ENCODE measurements at places on chromosomes 2 and 18.

- DNase-seq, result peak; percentile 49
These were observed 18.9 kb downstream of the AAK1 start for GRCh38 chr2:69624611-69625010.

DNA sequence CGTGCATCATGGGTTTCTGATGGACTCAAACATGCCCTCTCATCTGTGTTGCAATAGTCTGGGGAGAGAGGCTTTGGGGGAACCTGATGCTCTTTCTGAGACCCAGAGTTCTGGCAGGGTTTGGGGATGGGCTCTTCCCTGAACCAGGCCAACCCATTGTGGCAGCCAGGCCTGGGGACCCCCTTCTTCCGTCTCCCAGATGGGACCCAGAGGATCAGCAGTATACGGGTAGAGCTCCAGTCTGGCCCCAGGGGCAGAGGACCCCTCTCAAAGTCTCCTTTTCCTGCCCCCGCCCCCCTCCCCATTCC is 333.7 kb downstream of the DYSF start:
- DNase-seq, result no peak

- no peak for DNase-seq
These were observed 12.4 kb upstream of the RPL37A start for GRCh38 chr2:216486271-216486670.

GRCh38 chr2:170298115-170298514 is 120.2 kb downstream of the MYO3B start:
- DNase-seq, result no peak

- no peak for DNase-seq
These were observed 3.4 kb upstream of the SP3 start for GRCh38 chr2:173968551-173968950.

DNA sequence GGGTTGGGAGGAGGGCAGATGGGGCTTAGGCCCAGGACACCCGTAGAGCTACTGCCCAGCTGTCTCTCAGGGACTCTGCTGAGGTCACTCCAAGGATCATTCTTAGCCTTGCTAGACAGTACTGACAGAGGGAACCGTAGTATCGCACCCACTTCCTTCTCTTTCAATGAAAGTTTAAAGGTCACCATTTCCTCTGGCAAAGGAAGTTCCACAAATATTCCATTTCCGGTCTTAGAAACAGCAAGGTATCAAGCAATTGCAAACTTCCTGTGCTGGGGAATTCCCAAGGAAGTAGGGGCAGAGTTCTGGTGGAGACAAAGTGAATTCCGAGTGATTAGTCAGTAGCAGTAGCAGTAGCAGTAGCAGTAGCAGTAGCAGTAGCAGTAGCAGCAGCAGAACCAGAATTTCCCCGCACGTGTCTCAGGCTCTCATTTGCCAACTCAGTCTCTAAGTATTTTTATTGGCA is 24.7 kb downstream of the IL1B start:
- peak; percentile 19 for DNase-seq

- no peak for DNase-seq
These were observed 90.7 kb downstream of the ZBTB7C start for GRCh38 chr18:48318436-48318835.

DNA sequence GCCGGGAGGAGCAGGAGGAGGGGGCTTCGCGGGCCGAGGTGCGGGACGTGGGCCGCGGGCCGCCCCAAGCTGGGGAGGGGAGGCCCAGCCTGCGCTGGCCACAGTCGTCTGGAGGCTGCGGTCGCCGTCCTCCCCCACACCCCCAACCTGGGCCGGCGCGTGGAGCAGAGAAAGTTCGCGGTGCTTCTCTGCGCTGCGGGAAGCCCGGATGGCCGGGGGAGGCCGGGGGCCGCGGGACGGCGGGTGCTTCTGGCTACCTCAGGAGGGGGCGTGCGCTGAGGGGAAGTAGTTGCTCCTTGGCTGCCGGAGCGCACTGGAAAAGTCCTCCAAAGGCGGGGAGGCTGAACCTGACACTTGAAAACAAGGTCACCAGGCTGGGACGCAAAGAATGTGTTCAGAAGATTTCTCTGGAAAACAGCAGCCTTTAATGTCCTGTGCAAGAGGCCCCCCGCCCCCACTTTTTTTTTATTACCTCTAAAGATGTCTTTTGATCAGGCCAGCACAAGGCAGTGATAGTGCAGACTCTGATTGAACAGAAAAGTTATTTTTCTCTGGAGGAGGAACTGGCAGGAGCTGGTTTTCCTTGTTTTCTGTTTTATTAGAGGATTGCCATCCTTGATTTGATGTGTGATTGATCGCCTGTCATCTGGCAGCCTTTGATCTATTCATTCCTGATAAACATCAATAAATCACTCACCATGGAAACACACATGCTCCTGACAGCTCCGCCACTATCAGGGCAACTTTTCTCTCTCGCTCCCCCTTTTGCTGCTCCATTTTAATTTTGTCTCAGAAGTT is 1.6 kb downstream of the TSHZ1 start:
- no peak for DNase-seq

GRCh38 chr2:233013027-233013461 is at the start of gene NGEF:
TSS of gene NGEF (minus strand) at chr2:233013256. CDS start at chr2:232974890, 38,366 bp downstream.
- no peak for DNase-seq

DNA sequence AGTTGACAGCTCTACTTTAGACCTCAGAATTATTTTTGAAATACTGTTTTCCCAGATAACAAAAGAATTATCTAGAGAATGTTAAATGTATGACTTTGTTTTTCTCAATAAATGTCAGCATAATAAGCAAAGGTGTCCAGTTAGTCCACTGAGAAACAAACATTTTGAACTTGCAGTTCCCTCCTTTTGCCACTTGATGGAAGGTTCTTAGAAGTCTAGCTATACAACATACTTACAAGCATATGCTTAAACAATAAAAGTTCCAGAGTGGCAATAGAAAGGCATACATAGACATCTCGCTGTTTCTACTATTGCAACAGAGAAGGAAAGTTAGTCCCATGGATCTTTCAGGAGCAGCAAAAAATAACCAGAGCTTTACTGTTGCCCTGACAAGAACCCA is 11.8 kb downstream of the NDUFA10 start:
- no peak for DNase-seq

DNA sequence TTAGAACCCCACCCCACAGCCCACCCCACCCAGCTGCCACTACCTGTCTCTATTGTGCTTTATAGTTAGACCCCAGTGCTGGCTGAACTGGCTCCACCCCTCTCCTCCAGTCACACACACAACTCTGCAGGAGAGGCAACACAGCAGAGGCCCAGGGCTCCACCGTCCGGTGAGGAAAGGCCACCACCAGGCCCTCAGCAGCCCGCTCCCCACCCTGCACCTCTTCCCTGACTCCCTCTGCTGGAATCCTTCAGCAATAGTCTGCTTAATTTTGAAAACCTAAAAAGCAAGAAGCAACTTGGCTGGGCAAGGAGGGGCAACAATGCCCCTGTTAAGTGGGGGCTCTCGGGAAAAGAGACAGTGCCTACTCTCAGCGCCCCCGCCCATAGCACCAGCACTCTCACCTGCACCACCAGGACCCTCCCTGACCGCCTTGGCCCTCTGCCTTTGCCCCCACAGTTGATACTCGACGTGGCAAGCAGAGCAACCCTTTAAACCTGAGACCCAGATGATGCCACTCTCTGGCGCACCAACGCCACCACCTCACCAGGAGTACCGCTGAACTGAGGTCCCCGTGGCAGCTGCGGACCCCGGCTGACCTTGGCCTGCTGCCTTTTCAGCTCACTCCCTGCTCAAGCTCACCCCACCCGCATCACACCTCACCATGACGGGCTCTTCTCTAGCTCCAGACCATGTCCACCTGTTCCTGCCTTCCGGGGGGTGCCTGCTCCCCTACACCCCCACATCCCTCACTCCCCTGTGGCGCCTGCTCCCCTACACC is 45.7 kb downstream of the NDUFA10 start:
- DNase-seq, result peak; percentile 86

DNA sequence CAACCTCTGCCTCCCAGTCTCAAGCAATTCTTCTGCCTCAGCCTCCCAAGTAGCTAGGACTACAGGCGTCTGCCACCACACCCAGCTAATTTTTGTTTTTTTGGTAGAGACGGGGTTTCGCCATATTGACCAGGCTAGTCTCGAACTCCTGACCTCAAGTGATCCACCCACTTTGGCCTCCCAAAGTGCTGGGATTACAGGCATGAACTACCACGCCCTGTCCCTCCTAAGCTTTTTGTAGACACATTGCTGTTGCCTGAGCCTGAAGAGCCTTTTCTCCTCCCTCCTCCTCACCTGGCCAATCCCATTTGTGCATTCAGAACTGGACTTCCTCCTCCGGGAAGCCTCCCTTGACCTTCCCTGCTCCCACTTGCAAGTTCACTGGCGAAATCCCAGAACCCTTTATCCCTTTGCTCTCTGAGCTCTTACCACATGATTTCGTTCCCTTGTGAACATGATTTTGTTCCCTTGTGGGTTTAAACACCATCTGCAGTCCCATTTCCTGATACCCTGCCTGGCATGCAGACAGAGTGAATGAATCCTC is 2.6 kb downstream of the C2orf72 start:
- DNase-seq, result no peak

DNA sequence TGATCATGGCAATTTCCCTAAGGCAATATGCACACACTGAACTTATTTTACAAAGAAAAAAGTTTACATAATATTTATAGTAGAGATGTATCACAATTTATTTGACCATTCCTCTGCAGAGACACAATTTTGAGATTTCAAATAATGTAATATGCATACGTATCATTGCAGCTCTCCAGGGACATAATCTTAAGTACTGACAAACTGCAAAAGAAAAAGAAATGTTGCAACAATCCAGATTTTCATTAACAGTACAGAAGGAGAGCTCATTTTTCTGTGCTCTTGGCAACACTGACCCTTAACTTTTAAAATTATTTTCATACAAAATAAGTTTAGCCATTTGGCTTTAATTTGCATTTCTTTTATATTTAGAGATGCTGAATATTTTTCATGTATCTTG is 710.2 kb upstream of the SLC39A10 start:
- DNase-seq, result no peak

DNA sequence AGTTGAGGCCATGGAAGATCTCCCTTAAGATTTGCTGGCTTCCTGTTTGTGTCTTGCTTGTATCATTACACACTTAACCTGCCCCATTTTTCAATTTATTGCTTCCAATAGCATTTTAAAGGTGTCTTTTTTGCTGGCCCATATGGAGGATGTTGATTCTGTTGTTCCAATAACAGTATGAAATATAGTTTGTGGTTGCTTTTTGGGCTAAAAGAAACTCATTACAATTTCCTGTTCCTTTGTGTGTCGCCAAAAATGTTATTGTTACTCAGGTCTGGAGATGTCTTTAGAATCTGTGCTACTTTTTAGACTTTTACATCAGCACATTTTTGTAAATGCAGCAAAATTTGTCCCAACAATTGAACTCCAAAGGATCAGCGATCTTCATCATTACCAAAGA is 234.0 kb upstream of the ITGA4 start:
- DNase-seq, result no peak

- no peak for DNase-seq
These were observed 662.6 kb upstream of the ACVR2A start for GRCh38 chr2:147182260-147182659.

GRCh38 chr2:209872675-209873074 is 101.0 kb downstream of the UNC80 start:
- DNase-seq, result peak; percentile 69

DNA sequence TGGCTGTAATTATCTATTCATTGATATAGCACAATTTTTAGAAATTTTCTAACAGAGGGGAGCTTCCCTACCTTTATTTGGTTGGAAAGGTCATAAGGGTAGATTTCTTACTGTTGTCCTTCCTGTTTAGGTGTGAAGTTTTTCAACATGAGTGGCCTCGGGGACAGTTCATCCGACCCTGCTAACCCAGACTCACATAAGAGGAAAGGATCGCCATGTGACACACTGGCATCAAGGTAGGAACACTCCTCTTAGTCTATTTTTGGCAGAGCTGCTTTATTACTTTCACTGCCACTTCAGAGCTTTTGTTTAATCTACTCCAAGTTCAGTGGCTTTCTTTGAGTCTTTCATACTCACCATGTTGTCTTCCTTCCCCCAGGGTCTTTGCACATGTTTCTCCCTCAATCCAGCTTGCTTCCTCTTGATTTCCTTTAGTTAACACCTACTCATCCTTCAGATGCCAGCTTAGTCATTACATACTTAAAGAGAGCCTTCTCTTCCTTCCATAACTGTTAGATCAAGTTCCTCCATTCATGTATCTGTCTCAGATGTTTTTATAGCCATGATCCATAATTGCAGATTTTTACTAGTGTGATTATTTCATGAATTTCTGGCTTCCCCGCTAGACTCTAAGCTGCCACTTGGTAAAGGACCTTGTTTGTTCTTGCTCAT is 134.5 kb downstream of the PTRHD1 start:
- no peak for DNase-seq

DNA sequence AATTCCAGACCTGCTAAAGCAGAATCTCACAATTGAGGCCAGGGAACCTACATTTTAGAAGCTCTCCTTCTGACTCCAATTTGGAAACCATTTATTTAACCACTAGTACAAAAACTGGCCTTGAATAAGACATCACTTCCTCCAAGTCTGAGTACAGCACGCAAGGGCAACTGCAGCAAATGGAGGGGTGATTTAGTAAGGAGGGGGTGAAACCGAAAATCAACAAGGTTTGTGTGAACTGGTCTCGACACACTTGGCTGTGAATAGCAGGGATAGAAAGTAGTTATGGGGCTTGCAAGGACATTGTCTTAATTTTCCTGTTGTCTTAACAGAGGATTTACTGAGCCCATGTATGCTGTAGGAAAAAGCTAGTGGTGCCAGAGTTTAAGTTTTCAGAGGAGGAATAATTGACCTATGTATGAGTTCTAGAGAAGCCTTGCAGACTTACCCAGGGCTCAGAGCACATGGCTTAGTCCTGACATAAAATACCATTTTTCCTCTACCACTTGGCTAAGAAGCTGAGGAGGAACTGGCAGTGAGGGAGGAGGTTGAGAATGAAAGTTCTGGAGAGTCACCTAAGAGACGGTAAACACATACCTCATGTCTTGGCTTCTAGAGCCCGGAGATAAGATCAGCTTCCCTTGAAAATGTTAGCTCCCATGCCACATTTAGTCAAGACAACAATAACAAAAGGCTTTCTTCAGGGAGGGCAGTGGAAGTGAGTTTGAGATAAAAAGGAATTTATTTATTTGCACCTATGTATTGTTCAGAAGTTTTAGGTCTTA is 114.8 kb downstream of the SMAD2 start:
- no peak for DNase-seq

GRCh38 chr18:56257205-56257604 is 381.2 kb downstream of the TXNL1 start:
- no peak for DNase-seq

DNA sequence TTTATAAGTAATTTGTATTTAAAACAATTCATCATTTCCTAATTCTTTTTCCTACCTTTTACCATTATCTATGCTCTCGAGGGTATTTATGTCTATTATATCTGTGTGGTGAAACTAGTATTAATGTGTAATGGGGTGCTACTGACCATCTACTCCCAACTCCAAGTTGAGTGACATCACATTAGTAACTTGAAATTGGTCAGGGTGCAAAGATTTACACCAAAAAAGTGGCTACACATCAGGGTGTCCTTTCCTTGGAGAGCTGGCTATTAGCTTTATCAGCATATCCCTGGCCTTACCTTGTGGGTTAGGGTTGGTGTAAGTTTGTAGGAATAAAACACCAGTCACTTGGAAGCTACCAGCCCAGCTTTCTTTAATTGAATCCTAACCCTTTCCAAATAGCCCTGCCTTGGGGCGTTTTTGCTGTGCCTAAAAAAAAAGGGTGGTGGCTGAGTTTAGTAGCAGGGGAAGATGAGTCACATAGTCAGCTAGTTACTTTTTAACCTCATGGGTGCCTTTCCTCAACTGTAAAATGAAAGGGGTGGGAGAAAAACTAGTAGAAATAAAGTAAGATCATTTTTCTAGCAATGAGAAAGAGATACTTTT is 14.0 kb downstream of the ANXA4 start:
- DNase-seq, result no peak
